Midbrain (tissue), 1 donor: ENCODE measurements at places on chromosomes 13 and 19.

DNA sequence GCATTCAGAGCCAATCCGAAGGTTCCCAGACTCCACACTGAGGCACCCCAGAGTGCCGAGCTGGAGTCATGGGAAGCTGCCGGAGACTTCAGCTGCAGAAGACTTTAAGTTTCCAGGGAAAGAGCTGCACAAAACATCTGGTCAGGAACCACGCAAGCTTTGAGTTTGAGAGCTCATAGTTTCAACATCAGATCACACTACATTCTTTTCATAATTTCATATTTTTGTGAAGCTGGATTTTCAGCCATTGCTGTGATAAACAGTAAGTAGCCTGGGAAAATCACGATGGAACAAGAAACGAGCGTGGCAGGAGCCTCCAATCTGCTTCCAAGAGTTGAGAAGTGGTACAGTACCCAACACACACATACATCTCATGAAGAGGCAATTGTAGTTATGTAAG is 25.5 kb upstream of the ATP12A start:
- no peak for DNase-seq

DNA sequence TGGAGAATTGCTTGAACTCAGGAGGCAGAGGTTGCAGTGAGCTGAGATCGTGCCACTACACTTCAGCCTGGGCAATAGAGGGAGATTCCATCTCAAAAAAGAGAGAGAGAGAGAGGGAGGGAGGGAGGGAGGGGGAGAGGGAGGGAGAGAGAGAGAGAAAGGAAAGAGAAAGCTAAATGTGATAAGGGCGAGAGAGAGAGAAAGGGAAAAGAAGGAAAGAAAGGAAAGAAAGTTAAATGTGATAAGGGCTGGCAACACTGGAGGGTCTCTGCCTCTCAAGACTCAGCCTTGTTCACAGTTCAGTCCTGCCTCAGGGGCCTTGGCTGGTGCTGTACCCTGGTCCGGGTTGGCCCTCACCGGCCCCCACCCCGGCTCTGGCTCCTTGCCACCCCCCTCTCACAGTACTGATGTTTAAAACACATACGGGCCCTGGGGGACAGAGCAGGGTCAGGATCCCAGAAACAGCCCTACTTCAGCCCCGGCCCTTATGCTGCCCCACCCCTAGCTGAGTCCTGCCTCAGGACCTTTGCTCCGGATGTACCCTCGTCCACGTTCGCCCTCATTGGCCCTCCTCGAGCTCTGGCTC is 3.5 kb downstream of the MAP1S start:
- no peak for DNase-seq

DNA sequence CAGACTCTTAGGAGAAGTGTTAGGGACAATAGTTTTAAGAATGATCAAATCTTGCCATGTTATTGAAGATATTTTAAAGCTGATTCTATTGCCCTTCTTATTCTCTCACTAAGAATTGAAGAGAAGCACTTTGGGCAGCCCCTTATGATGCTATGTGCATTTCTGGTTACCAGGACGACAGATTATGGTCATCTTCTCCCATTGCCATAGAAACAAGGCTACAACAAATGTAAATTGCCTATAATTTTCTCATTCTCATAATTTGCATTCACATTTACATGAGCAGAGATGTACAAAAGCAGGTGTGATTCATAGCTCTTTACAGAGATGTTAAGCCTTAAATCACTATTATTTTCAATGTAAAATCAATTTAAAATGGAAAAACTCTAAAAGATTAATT is 137.3 kb upstream of the PCDH9 start:
- no peak for DNase-seq

GRCh38 chr13:112972867-112973576 is 4.0 kb downstream of the MCF2L start:
- no peak for DNase-seq

DNA sequence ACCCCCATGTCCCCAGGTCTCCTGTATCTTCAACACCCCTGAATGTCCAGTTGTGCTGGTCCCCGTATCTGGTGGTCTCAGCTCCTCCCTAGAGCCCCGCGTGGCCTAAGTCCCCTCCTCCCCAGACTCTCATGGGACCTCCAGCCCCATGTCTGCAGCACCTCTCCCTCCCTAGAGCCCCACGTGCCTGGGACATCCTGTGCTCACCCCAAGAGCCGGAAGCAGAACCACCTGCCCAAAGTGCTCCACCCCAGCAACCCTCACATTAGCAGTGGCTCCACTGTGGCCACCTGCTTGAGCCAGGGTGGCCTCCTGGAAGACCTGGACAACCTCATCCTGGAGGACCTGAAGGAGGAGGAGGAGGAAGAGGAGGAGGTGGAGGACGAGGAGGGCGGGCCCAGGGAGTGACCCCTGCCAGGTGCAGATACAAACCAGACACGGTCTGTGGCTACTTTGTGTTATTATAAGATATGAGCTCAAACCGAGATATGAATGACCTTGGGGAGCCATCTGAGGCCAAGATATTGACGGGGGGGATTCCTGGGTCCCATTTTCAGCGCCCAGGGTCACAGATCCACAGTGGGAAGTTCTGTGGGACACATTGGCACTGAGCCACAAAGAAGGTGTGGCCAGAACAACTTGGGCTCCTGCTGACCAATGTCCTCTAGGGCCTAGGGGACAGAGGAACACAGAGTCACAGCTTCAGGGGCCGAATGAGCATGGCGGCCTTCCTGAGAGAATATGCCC is 6.0 kb downstream of the SHFL start:
- no peak for DNase-seq

- DNase-seq = no peak
Measured at GRCh38 chr19:7083076-7083956, 13.8 kb downstream of the ZNF557 start.

DNA sequence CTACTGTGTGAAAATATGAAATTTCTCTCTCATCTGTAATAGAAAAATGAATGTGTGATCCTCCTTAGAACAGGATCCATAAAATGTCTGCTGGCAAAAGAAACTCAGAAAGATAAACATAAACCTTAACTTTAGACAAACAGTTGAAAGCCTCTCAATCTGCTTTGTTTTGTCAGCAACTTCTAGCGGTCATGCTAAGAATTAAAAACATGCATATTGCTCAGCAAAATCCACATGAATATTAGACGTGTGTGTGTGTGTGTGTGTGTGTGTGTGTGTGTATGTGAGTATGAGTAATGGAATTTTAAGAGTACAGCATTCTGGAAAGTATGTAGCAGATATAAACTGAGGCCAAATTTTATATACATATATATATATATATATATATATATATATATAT is 1779.2 kb upstream of the MIR17HG start:
- no peak for DNase-seq

DNA sequence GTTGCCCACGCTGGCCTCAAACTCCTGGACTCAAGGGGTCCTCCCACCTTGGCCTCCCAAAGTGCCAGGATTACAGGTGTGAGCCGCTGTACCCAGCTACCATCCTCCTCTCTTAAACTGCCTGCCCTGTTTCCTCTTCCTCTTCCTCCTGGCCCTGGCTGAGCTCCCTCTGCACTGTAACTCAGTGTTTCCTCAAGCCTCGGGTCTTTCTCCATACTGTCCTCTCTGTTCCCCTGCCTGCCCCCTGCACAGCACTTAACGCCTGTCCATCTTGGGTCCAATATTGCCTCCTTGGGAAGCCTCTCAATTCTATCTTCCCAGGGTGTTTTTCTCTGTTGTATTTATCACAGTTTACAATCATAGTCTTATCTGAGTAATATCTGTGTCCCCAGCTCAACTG is 6.1 kb downstream of the LIPE start:
- DNase-seq = no peak

- no peak for DNase-seq
Measured at GRCh38 chr13:49254007-49254406, 6.3 kb downstream of the CDADC1 start.

GRCh38 chr13:46751811-46752635 is 44.9 kb downstream of the ESD start:
- DNase-seq = no peak

GRCh38 chr19:38793177-38793576 is 4.2 kb downstream of the LGALS7B start:
- DNase-seq = no peak

- DNase-seq = peak; percentile 72
Measured at GRCh38 chr13:36297366-36298338, at the start of gene CCDC169. CCDC169 (minus strand) TSS chr13:36297814; CDS start chr13:36297719, 95 bp downstream.

DNA sequence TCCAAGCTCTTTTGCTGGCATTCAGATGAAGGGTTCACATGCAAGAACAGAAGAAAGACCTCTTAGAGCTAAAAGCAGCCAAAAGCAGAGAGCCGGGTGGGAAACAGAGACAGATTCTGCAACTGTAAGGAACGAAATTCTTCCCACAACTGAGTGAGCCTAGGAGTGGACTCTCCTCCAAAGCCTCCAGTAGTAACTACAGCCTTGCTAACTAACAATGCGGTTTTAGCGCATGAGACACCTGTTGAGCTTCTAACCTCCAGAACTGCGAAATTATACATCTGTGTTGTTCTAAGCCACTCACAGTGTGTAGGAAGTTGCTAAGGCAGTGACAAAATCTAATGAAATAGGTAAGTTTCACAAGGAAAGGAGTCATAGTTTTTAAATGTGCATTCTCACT is 98.1 kb upstream of the SLITRK1 start:
- DNase-seq = no peak

DNA sequence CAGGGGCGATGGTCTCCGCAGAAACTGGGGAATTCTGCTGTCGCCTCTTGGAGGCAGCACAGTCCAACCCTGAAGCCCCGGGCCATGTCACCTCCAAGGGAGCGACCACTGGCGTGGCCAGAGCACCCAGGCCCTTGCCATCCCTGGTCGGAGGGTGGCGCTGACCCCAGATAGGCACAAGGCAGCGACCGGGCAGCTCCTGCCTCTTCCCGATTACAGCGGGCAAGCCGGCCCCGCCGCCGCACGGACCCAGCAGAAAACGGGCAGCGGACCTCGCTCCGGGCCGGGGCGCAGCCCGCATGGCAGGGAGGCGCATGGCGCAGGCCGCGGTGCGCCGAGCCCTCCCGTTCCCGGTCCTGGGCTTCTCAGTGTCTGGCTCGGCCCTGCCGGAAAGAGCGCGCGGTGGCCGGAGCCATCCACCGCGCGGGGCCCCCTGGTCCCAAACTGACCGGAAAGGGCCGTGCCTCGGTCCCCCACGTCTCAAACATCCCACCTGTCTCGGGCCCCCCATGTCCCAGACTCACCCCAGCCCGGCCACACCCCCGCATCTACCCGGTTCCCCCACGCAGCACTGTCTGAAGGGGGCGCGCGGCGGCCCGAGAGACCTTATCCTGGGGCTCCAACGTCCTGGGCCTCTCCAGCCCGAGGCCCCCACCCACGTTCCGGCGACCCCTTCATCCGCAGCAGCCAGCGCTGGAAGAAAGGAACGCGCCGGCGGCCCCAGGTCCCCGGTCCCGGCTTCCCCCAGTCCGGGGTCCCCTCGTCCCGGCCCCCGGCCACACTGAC is 727 bp downstream of the CERS1 start:
- DNase-seq = peak; percentile 21

DNA sequence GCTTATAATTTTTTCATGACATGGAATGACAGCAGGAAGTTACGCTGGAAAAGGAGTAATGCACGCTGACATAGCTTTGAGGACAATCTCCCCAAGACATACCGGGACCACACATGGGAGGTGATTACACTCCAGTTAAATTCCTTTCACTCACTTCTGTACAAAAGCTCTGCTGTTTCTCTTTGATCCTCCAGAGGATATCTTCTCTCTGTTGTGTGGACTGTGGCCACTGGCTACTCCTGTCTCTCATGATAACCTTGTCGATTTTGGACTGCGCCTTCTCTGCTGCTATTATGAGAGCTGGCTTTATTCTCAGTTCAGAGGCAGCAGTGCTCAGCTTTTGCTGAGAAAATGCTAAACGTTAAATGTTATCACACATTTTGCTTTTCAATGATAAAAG is 464.6 kb downstream of the FGF9 start:
- DNase-seq = no peak

DNA sequence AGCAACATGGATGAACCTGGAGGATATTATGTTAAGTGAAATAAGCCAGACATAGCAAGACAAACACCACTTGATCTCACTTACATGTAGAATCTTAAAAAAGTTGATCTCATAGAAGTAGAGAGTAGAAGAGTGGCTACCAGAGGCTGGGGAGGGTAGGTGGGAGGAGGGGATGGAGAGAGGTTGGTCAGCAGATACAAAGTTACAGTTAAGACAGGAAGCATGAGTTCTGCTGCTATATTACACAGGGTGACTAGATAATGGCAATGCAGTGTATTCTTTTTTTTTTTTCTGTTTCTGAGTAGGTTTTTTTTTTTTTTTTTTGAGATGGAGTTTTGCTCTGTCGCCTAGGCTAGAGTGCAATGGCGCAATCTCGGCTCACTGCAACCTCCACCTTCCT is 15.2 kb upstream of the THSD1 start:
- DNase-seq = no peak

DNA sequence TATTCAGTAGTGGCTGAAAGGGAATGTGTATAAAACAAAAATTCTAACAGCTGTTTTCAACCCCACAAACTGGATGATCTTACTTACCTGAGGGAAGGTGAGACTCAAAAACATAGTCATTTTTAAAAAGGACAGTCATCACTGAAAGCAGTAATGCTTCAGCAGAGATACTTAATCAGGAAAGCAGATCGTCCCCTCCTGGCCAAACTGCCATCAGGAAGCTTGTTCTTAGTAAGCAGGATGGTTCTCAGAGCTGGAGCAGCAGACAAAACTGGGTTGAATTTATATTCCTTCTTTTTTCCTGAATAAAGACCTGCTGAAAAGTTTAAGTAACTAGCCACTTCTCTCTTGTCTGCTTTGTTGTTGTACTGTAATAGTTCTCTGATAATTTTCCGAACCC is 1156.5 kb downstream of the OLFM4 start:
- no peak for DNase-seq

DNA sequence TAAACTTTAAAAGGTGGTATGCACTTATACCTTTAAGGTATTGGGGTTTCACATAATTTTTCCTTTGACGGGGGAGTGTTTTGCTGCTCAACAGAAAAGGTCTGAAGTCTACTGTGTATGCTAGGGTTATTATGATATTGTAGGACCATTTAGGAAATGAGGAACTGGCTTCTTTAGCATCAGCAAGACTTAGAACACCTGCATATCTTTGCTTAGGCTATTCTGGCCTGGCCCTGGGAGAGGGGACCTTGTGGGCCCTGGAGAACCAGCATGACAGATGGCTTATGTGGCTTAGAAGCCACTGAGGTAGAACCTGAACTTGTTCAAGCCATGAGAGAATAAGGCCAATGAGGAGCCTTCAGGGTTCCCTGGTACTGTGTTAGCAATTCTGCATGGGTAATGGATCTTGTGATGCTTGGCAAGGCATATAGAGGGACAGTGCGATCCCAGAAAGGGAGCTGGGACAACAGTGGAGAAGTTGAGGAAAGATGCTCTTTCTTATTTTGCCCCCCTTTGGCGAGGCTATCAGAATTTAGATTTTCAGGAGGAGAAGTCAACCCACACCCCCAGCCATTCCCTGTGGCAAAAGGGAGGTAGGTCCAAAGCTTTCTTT is 4.3 kb downstream of the RGCC start:
- DNase-seq = no peak
